ENCODE measurements at places on chromosomes 3 and 15.

- no peak for DNase-seq
Measured at GRCh38 chr3:43207628-43208085, 78.7 kb upstream of the SNRK start.

DNA sequence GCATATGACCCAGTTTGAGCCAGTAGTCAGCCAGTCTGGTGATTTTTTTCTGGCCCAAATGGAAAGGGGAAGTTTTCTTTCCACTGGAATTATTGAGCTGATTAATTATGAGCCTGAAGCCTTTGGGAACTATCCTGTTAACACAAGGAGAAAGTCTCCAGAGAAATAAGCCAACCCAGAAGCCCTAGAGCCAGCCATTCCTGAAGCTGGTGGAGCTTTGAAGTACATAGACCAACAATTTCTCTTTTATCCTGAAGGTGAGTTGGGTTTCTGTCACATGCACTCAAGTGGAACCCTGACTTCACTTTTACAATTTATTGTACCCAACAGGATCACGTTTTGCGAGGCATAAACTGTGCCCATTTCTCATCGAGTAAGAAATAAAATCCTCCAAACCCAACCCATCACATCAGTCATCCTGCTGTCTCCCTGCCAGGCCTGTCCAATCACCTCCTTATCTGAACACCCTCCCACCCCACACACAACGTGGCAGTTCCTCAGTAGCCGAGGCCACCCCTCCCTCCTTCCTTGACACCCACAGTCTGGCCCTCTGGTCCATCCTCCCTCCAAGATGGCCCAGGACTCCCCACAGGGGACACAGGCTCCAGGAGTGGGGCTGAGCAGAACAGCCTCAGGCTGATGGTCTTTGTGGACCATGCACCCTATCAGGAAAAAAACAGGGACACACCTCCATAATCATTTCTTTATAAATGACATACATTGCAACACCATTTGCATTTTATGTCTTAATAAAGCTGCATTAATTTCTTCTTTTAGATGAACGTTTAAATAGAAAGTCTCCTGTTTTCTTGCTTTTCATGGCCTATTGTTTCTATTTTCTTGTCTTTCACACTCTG, 55.7 kb upstream of the GATA2 start:
- DNase-seq: no peak

GRCh38 chr3:99781761-99782160, 35.9 kb upstream of the CMSS1 start:
- no peak for DNase-seq

DNA sequence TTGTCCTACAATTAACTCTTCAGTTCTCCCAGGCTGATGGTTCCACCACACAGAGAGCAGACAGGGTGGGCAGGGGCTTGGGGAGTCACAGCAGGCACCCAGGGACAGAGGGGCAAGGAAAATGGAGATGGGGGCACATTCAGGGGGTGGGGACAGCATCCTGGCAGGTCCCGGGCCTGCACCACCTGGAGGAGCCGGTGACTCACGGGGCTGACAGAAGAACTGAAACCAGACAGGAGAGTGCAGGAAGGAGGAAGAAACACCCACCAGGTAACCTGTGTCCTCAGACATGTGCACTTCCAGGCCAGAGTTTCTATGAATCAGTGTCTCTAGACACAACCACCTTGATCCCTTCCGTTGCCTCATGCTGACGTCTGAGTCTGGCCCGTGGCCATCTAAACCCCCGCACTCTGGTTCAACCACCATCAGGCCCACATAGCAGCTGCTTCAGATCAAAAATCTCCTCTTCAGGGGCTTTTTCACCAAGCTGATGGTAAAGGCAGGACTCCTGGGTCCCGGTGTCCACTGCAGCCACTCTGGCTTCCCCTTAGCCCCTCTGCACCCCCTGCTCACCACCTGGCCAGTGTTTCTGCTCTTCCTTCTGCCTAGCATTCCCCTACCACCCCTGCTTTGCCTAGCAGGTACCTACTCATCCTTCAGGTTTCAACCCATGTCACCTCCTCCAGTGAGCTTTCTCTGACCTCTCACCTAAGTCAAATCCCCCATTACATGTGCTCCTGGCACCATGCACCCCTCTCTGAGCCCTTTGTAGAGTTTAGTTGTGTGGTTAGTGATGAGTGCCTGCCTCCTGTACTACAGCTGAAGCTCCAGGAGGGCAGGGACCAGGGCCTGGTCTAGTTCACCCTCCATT, 16.5 kb upstream of the CYP11A1 start:
- peak; percentile 65 for DNase-seq

DNA sequence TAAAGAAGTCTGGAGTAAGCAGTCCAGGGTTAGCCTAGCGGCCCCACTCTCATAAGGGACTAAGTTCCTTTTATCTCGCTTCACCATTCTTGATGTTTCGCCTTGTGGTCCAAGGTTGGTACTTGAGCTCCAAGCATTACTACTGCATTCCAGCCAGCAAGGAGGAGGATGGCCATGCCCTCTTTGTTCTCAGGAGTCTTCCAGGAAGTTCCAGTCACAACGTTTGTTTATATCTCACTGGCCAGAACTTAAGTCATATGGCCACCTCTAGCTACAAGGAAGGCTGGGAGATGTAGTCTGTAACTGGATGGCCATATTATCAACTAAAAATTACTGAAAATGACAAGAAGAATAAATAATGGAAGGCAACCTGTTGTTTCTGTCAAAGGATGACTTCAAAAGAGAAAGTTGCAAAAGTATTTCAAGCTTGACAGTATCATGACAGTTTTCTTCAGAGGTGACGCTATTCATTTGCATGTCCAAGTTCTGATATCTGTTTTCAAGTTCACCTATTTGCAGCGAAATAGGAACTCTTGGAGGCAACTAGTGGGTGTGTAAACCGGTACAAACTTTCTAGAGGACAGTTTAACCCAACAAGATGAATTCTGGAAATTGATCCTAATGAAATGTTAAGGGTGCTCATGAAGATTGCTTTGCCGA, 118.6 kb downstream of the PGPEP1L start:
- DNase-seq: no peak

- no peak for DNase-seq
Measured at GRCh38 chr3:30604093-30604492, 2.3 kb upstream of the TGFBR2 start.

- no peak for DNase-seq
Measured at GRCh38 chr3:42746455-42747450, 26.3 kb downstream of the CCDC13 start.

DNA sequence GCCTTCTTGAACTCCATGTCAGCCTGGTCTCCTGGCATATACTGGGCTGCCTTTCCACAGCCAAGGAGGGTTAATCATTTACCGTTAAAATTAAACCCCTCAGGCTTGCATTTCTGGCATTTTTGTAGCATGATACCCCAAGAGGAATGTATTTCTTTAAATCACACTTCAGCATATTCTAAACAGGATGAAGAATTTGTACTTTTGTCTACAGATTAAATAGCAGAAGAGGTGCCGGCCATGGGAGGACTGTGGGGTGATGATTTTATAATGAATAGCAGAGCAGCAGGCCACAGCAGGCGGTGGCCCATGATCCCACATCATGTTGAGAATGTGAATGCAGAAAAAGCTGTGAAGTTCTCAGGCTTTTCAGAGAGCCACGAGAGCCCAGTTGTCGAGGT, 90.2 kb downstream of the ARNT2 start:
- no peak for DNase-seq

GRCh38 chr15:98651036-98651481, 2.7 kb downstream of the IGF1R start:
- DNase-seq: no peak

DNA sequence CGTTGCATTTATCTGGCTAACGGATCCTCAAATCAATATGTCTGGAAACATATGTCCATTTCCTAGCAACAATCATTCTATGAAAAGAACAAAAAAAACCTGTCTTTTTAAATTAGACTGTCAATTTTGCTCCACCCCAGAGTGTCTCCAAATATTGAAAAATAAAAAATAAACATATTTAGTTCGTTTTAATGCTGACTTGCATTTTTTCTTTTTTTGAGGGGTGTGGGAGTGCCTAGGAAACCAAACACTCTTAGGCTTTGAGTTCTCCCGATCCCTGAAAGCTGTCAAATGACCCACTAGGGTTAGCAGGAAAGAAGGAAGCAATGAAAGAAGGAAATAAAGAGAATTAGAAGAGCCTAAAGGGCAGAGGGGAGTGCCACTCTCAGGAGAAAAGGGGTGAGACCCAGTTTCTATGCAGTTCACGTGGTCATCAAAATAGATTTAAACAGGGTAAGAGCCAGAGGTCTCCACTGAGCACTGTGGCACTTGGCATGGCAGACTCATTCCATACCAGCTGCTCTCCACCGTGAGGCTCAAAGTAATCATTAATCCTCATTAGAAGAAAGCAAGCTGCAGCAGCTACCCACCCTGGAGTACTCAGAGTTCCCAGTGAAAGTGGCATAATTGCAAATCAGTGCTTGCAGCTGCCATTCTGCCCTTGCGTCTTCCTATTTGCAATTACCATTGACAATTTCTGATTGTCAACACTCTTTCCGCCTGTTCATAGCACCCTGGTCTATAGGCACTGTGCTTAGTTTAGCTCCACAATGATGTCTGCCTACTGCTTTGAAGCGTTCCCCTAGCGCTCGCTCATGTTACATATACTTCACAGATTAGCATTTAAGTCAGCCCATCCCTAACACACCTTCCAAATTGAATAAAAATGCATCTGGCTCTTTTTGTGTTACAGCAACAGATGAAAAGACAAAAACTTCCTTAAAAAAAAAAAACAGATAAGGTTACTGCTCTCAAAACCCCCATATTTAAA, 32.3 kb downstream of the PDZRN3 start:
- no peak for DNase-seq

GRCh38 chr15:96766366-96766765, 435.9 kb downstream of the NR2F2 start:
- no peak for DNase-seq

GRCh38 chr3:187327845-187328244, 36.3 kb upstream of the MASP1 start:
- DNase-seq: no peak

GRCh38 chr3:128783774-128784173, 57.8 kb downstream of the RAB7A start:
- DNase-seq: no peak

DNA sequence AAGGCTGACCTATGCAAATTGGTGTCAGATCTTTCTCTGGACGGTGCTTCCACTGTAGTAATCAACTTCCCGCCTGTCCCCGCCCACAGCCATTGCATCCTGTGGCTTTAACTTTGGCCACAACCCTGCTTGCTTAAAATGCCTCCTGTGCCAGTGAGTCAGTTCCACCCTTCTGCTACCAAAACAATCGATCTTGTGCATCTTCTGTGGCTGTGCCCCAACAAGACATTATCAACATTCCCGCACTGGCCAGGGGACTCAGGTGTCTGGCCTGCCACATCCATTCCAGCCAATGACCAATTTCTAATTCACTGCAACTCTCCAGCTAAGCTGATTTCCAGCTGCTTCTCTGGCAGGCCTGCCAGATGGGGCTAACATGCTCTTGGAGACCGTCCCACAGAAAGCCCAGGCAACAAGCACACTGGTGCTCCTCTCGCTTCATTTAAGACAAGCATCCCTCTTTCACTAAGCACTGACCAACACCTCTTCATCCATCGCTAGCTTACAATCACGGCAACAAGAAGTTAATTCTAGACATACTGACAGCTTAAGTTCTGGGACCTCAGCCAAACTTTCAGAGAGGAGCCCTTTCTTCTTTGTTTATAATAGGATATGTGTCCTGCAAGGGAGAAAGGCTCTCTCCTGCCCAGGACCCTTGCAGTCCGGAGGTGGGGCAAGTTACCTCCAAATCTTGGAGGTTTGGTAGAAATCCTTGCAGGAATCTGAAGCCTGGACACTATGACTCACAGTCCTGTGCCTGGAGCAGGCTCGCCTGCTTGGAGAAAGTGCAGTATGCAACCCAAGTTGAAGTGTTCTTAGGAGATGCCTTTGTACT, 6.7 kb downstream of the CA12 start:
- DNase-seq: no peak

DNA sequence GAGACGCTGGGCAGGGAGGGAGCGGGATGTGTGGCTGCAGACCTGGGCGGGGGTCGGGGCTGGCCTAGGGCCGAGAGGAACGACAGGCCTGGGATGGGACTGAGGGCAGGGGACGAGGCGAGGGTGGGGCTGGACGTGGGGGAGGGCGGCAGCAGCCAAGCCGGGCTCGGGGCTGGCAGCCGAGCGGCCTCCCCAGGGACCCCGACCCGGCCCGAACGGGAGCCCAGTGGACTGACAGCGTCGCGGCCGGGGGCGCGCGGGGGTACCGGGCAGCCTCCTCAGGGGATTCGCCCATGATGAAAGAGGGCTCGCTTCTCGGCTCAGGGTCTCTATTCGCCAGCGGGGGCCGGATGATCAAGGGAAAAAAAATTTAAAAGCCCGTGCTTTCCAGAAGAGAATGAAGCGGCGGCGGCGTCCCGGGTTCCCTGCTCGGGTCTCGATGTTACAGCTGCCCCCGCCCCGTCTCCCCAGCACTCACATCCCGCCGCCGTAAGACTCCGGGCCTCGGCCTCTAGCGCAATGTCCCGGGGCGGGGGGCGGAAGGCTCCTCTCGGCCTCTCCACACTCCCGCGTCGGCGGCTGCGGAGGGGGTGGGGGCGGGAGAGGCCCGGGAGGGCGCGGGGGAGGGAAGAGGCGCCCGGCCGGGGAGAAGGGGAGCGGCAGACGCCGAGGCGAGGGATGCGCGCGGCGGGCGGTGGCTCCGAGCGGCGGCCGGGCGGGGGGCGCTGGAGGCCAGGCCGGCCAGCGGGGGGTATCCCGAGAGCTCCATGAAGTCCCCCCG, 4.3 kb downstream of the PTH1R start:
- DNase-seq: peak; percentile 19

DNA sequence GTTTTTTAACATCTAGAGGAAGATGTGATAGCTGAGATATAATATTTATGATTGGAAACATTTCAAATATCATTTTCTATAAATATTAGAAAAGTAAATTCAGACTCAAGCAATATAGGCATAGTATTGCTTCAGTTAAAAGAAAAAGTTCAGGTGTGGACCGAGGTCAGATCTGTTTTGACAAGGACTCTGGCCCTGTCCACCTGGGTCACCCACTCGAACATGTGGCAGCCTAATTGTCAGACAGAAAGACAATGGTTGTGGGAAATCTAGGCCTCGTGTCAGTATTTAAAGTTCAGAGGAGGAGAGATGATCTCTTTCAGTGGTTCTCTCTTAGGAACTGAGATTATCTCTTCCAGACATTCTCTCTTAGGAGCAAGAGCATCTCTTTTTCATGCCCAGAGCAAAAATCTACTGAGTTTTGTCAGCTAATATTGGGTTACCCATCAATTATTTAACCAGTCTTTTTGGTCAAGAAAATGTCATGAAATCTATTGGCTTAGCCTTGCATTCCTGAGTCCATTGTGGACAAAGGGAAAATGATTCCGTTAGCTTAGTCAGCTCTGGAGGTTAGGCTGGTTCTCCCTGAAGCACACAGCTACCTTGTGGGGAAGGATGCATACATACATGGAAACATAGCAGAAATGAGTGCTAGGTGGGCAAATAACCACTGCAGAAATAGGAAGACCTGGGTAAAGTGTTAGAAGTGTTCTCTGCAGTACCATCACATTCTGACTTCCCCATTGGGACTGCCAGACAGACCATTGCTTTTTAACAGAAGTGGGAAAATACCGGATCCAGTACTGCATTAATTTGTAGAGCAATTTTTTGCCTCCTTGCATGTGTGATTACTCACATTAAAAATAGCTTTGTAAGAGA, 343.3 kb downstream of the GRM7 start:
- no peak for DNase-seq

Measured in stimulated activated CD4-positive, alpha-beta T cell treated with anti-CD3 and anti-CD28 coated beads, Interleukin-4, amount 100 ng/mL, for 4 hours (primary cell).